Stimulated activated CD4-positive, alpha-beta T cell treated with anti-CD3 and anti-CD28 coated beads, Interleukin-12 subunit alpha, Interleukin-12 subunit beta, amount 100 ng/mL, for 24 hours (primary cell): ENCODE measurements at places on chromosomes 2 and 18.

DNA sequence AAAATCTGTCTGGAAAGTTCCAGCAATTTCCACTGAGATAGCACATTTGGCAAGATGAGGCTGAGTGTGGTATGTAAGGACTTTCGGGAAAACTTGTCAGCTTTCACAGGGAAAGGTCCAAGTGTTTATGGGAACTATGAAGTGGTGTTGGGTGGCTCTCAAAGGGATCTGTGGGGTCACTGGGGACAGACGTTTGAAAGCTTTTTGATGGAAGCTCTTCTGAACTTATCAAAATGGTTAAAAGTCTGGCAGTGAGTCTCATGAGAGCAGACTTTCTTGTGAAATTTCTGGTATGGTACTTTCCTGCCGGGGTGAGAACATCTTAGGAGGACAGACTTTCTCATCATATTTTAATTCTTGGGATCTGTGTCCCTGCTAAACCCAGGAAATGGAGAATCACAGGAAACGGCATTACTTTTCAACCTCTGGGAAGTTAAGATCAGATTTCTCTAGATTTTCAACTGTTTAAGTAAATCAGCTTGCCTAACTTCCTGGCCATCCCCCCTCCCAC, 546.3 kb upstream of the ZEB2 start:
- no peak for DNase-seq

DNA sequence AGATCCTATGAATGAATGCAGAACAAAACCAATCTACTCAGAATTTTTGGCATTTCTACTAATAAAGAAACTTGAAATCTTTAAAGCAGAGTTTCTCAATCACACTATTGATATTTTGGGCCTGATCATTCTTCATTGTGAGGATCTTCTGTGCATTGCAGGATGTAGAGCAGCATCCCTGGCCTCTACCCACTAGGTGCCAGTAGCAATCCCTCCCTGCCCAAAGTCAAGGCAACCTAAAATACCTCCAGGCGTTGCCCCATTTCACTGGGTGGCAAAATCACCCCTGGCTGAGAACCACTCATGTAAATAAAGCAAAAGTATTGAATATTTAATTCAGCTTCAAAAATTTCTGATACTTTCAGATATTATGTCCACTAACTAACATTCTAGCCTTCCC, 213.0 kb downstream of the SP3 start:
- no peak for DNase-seq

DNA sequence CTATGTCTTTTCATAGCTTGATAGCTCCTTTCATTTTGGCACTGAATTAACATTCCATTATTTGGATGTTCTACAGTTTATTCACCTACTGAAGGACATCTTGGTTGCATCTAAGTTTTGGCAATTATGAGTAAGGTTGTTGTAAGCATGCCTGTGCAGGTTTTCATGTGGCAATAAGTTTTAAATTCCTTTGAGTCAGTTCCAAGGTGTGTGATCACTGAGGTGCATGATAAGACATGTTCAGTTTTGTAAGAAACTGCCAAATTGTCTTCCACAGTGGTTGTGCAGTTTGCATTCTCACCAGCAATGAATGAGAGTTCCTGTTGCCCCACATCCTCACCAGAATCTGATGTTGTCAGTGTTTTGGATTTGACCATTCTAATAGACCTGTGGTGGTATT, 24.2 kb downstream of the XDH start:
- no peak for DNase-seq

DNA sequence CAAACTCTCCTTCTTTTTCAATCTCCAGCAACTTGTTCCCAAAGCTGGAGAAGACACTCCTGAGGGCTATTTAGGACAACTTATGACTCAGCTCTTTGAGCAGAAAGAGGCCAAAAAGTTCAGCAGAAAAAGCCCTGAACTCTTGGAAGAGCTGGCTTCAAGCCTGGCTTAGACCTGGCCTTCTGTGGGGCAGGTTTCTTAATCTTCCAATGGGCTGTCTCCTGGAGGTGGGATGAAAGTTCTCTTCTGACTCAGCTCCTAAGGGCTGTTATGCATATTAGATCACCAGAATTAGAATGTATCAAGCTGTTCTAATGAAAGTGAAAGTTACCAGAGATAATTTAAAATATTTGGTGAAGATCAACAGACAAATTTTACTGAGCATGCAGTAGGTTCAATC, 129.4 kb downstream of the RAD51AP2 start:
- DNase-seq: no peak

DNA sequence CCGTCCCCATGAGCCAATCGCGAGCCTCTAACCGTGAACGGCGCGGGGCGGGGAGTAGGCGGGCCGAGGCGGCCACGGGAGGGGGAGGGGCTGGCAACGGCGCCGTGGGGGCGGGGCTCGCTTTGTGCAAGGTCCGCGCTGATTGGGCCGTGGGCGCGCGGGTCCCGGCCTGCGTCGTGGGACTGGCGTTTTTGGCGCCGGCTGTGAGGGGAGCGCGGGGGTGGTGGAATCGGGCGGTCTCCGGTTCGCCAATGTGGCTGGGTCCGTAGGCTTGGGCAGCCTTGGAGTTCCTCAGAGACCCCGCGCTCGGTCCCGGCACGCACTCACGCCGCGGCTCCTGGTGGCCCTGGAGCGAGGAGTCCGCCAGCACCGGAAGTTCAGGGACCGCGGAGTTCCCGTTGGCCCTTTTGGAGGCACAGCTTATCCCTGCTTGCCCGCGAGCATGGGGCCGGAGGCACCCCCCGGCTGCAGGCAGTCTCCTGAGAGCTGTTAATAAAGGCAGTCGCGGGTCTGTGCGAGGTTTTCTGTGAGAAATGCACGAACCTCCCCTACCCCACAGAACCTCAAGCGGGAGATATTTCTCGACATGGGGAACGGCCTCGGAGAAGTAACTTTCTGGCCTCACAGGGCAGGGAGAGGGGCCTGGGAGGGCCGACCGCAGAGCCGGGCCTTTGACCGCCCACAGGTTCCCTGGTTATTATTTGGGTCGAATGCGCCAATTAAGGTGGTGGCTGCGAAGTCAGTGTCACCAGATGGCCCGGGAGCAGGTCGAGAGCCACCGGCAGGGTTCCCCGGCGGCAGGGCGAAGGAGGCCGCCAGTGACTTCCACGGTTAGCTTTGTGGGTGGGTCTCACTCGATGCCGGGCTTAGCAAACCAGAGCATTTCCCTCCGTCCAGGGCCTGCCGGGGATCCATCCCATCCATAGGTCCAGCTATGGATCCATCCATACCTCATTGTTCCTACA, 574 bp upstream of the NCL start:
- DNase-seq: peak; percentile 99

DNA sequence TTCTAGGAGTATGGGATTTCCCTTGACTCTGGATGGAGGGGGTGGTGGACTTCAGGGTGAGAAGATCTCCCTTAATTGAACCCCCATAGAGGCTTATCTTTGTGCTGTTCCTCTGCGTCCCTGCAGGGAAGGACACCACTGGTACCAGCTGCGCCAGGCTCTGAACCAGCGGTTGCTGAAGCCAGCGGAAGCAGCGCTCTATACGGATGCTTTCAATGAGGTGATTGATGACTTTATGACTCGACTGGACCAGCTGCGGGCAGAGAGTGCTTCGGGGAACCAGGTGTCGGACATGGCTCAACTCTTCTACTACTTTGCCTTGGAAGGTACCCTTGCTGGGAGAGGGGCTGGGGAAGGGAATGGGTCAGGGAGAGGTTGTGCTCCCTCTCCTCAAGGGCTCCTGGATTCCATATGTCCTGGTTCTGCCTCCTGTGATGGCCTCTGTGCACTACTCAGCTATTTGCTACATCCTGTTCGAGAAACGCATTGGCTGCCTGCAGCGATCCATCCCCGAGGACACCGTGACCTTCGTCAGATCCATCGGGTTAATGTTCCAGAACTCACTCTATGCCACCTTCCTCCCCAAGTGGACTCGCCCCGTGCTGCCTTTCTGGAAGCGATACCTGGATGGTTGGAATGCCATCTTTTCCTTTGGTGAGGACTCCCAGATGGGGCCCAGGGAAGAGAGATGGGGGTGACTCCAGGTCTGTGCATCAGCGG, 19.3 kb downstream of the PRKAG3 start:
- no peak for DNase-seq

DNA sequence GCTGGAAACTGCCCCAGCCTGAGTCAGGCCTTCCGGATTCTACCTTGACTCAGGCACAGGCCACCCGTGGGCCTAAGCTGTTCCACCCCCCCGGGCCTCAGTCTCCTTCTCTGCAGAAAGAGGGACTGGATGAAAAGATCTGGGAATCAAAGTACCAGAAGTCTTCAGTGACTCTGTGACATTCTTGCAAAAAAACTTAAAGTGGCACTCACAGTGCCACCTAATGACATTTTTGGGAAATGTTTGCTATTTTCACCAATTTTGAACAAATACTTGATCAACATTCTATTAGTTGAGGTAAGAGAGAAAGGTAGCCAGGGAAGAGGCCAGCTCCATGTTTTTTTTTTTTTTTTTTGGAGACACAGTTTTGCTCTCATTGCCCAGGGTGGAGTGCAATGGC, 48.3 kb upstream of the ACAA2 start:
- no peak for DNase-seq

GRCh38 chr2:21820271-21820670, 696.5 kb downstream of the TDRD15 start:
- DNase-seq: no peak

- peak; percentile 82 for DNase-seq
Observed at GRCh38 chr18:79395761-79396404, at the start of gene NFATC1. TSS of gene NFATC1 (plus strand) at chr18:79395930. CDS start at chr18:79396225, 295 bp downstream.

DNA sequence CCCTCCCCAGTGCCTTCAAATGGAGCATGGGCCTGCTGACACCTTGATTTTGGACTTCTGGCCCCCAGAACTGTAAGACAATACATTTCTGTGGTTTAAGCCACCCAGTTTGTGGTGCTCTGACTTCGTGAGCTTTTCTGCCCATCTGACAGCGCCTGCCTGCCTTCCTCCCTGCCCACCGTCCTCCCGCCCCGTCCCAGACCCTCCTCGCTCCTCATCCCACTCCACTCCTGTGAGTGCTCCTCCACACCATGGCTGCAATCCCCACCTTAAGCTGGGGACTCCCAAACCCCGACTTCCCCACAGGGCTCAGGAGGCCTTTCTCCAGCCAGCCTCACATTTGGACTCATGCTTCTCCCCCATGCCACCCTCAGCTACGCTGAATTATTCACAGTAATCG, 70.7 kb downstream of the CABLES1 start:
- no peak for DNase-seq

DNA sequence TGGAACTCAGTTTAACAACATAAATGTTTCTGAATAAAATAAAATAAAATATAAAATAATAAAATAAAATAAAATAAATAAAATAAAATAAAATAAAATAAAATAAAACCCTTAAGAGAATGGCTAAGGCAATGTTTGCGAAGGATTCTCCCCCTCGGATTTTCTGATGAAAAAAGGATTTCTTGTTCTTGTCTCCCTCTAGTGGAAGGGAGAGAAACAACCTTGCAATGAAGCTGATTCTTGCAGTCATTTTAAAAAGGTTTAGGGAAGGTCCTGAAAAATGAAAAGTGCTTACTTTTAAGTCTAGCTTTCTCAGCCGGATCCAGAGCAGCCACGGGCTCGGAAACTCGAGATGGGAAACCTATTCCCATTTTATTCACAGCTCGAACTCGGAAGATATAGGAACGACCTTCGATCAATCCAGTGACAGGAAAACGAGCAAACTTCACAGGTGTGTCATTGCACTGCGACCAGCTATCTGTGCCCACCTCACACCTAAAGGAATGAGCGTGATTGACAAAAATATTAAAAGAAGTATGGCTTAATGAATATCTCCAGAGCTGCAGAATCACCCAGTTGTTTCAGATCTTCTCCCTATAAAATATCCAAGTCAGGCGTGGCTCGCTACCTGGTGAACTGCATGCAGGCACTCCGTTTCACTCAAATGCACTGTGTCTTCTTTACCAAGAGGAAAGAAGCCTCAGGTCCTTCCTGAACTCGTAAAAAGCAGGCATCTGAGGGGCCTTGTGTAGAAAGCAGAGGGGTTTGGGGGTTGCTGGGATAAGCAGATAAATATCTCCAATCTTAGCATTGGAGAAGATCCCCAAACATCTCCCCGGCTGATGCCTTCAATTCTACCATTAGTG, 68.1 kb downstream of the MYOM1 start:
- no peak for DNase-seq

- DNase-seq: no peak
Observed at GRCh38 chr2:50491541-50492476, 540.1 kb downstream of the NRXN1 start.

DNA sequence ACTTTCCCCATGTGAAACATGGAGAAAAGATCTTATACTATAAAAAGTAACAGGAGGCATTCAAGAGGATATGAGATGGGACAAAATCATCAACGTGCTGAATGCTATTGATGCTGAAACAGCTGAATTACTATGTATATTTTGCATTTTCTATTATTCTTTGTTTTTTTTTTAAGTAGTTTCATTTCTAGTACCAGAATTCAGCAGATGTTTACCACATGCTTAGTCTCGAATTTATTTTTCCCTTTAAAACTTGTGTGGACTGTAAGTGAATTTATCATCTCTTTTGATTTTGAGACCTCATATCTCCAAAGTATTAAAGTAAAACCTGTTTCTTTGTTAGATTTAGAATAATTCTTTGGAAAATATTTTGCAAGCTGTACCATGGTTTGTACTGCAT, 205.8 kb downstream of the PTPRM start:
- no peak for DNase-seq

DNA sequence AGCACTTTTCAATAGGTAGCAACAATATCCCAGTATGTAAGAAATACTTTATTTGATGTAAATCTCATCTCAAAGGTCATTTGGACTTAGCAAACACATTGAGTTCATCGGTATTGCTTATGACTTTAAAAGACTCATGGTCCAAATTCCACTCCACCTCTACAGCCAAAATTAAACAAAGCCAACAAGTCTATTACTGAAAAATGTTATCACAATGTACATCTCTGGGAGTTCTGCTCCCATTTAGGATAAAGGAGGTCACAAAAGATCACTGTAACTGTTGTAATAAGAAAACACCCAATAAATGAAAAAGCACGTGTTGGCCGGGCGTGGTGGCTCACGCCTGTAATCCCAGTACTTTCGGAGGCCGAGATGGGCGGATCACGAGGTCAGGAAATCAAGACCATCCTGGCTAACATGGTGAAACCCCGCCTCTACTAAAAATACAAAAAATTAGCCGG, 50.0 kb downstream of the ESCO1 start:
- no peak for DNase-seq

DNA sequence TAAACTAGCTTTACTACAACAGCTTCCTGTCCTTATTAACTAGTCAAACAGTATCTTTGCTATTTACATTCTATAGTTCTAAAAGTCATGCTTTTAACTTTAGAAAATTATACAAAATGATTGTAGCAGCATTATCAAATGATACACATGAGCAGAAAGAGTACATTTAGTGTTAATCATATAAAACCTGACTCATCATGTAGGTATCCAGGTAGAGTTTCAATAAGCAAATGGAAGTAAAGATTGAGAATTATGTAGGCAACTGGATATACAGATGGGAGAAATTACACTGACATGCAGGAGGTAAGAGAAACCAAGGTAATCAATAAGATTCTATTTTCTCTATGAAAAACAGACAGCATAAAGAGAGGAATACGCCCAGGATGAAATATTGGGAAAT, 33.8 kb downstream of the TRIP12 start:
- DNase-seq: no peak
